ENCODE measurements at places on chromosomes 1 and 21.

DNA sequence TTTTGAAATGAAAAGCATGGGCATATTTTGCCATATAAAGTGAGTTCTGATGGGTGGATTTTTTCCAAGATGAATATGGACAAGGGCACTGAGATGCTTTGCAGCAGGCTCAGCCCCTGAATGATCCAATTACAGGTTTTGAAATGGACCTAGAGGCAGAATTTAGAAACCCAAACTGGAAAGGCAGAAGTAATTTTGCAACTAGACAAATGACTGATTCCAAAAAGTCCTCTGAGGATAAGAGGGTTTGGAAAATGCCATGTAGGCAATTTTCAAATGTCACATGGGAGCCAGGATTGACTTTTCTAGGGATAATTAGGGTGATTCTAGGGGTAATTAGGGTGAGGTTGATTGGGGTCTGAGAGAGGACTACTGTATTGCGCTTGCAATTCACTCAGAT lies 148.9 kb upstream of the ZNF648 start:
- DNase-seq, result no peak

- DNase-seq, result no peak
Observed at GRCh38 chr1:193520472-193520871, 334.1 kb upstream of the B3GALT2 start.

DNA sequence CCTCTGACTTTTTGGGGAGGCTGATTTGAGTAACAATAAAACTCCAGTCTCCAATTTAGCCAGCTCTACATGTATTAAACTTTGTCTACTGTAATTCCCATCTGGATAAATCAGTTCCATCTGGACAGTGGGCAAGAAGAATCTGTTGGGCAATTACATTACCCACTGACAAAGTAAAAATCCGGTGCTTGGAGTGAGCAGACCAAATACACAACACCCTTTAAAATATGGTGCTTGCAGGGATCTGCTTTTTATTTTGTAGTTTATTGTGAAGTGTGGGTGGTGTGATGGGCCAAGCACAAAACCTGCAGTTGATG lies 8.9 kb upstream of the CD55 start:
- DNase-seq, result no peak

- no peak for DNase-seq
Observed at GRCh38 chr1:109149874-109150601, 36.1 kb downstream of the ELAPOR1 start.

GRCh38 chr1:231706934-231707333 lies 80.3 kb downstream of the DISC1 start:
- DNase-seq, result no peak

DNA sequence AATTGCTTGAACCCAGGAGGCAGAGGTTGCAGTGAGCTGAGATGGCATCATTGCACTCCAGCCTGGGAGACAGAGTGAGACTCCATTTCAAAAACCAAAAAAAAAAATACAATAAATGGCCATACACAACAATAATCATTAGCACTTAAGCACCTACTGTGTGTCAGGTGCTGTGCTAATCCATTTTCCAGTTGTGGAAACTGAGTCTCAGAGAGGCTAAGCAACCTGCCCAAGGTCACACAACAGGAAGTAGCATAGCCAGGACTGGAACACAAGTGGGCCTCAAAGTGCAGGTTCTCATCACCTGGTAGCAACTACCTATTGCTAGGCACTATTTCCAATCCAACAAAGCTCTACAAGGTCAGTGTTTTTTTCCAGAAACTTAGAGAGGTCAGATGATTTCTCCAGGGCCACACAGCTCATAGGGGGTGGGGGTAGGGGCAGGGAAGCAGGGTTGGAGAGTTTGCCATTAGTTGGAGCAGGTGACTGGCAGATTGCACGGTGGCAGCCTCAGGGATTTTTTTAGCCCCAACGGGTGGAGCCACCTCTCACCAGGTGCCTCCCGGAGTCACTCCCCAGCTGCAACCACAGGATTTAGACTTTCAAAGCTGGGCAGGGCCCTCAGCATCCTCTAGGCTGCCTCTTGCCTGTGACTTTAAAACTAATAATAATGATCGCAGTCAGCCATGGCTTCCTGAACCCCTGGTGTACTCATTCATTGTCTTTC lies 52.5 kb upstream of the ID3 start:
- no peak for DNase-seq

- DNase-seq, result no peak
Observed at GRCh38 chr1:115496904-115497527, 144.8 kb upstream of the VANGL1 start.

DNA sequence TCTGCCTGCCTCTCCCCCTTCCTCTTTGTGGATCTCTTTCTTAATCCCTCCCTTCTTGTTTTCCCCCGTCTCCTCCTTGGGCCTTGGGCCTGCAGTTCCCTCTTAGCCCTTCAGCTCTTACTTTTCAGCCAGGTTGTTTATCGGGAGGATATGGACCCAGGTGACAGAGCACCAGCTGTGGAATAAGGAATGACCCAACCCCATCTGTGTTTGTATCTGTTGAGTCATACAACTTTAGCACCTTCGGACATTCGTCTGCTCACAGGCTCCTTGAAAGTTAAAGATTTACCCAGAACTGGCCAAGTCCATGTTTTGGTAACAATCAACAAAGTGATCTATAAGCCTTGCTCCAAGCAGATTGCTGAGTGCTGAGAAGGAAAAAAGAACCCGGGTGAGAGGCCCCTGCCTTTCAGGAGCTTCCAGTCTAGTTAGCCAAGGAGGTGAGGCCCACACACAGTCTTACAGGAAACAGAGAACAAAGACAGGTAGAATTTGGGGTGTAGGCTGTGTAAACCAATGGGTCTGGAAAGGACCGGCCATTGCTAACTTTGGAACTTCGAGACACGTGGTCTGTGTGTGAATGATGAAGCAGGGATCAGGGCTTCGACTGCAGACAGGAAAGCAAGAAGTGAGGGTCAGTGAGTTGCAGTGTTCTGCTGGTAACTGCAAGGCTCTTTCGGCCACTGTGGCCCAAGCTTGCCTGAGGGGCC lies 66.7 kb upstream of the F3 start:
- no peak for DNase-seq

DNA sequence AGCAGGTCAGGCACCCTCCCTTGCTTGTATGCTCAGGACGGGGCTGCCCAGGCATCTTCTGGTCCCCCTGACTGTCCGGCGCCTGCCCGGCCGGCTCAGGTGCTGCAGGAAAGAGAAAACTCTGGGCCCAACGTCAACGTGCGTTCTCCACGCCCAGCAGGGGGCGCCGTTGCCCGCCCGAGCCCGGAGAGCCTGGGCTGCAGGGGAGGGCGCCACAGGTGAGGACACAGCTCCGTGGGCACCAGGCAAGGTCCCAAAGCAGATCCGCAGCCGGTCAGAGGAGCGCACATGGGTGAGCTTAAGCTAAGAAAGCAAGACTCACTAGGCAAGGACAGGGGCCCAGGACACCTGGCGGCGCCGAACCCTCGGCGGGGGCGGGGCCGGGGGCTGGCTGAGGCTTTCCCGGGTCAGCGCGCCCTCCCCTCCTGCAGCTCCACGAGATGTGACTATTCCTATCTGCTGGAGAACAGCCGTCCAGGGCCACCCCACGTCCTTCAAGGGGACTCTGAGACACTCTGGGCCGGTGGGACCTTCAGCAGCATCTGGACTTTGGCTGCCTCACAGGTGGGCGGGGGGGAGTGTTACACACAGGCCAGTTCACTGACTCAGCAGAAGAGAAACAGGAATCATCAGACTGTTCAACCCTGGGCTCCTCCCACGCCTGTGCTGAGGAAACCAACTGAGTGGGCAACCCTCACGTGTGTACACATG lies 29.3 kb downstream of the KRTAP10-1 start:
- DNase-seq, result peak; percentile 85

DNA sequence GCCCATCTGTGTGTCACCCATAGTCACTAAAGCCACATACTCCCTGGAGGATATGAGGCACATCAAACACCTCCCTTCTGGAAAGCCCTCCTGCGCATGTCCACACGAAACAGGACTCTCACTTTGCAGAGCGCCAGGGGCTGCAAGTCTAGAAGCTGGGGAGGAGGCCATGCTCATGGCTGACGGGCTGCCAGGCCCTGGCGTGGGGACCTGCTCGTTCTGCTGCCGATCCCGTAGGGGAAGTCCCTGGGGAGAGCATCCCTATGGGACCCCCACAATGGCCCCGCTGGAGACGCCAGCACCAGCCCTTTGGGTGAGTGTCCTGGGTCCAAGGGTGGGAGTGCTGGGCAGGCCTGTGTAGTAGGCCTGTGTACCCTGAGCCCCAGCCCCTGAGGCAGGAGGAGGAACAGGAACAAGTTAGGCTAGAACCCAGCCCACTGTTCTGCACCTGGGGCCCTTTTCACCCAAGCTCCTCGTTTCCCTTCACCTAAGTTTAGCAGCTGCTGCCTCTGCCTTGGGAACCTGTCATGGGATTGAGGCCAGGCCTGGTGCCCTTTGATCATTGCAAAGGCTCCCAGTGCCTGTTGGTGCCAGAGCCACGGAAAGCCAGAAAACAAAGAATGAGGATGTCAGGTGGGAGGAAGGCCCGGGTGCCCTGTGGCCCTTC lies 9.9 kb downstream of the FAM3B start:
- no peak for DNase-seq

DNA sequence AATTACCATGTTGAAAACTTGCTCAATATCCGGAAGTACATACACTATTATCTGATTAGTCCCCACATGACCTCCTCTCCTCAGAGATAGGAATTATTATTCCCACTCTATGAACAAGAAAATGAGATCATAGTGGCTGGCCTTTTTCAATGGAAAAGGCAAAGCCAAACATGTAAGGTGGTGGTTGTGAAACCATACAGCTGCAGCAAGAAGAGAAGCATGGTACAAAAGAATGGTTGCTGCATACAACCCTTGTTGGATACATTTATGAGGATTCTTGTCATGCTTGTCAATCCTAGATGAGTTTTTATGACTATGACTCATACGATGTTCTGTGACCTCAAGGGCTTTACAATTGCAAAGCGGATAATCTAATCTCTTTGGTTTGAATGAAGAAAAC lies 514.7 kb downstream of the PLPP3 start:
- no peak for DNase-seq

DNA sequence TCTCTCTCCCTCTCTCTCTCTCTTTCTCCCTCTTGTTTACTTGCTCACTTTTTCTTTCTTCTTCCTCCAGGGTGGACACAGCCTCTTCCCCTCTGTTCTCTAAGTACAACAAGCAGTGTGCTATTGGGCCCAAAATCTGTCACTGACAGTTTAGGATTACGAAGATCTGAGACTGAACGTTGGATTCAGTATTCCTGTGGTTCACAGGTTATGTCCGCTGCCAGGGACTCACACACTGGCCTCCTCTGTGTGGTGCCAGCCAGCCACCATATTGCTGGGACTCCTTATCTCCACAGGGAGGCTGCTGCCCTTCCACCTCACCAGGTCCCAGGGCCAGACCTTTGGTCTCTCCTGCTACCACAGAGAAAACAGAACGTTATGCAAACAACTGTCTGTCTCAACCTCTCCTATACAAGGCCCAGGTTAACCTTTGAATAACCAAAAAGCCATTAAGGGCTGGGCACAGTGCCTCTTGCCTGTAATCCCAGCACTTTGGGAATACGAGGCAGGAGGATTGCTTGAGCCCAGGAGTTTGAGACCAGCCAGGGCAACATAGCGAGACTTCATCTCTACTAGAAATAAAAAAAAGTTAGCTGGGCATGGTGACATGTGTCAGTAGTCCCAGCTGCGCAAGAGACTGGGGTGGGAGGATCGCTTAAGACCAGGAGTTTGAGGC lies 171.9 kb upstream of the RAB4A start:
- DNase-seq, result no peak

- DNase-seq, result peak; percentile 21
Observed at GRCh38 chr21:14076143-14076806, 134.5 kb downstream of the LIPI start.

DNA sequence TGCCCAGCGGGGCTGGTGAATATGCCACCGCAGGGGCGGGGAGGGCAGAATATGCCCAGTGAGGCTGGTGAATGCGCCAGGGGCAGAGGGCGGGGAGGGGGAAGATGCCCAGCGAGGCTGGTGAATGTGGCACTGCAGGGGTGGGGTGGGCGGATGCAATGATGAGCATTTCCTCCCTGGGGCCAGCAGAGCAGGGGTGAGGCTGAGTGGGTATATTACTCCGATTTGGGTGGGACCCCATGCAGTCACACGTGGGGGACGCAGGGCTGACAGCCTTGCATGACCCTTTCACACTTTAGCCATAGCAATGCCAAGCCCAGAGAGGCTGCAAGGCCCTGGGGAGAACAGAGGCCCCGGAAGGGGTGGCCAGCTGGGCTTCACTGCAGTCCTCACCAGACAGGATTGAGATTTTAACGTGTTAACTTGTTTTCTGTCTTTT lies 9.3 kb upstream of the SLX9 start:
- no peak for DNase-seq
